ENCODE measurements at places on chromosomes 16 and 17.

GRCh38 chr16:51464996-51465395 lies 313.9 kb upstream of the SALL1 start:
- no peak for DNase-seq

- no peak for DNase-seq
Measured at GRCh38 chr16:84511831-84512230, 7.4 kb upstream of the MEAK7 start.

DNA sequence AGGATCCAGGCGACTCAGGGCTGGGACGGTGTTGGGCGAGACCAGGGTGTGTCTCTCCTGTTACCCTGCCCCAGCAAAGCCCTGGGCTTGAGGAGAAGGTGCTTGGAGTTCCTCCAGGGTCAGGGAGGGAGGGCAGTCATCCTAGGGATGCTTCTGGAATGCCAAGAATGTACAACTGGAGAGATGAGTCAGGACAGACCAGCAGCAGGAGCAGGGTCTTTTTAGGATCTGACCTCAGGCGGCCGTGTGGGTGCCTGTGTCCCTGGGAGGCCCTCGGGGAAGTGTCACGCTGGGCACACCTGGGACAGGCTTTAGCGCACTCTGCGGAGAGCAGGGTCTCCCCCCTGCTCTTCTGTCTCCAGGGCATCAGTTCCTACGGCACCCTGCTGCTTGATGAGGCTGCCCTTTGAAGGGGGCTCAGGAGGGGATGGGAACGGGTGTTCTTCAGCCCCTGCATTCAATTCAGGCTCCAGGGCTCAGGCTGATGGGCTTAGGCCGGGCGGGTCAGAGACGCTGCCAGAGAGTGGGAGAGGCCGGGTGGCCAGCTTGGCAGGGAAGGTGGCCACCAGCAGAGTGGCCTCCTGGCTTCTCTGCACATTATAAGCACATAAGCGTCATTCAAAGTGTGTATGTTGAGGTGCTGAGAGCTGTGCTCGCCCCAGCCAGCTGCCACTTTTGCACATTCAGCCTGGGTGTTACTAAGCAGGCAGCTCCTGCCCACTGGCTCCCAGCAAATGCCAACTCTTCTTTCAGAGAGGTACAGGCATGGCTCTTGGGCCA lies 8.4 kb upstream of the MTSS2 start:
- DNase-seq: no peak

- DNase-seq: no peak
Measured at GRCh38 chr17:75589919-75590303, 2.3 kb downstream of the MYO15B start.

- no peak for DNase-seq
Measured at GRCh38 chr16:27347930-27348685, 34.3 kb downstream of the IL4R start.

GRCh38 chr16:12250578-12250977 lies 274.0 kb downstream of the SNX29 start:
- DNase-seq: no peak

DNA sequence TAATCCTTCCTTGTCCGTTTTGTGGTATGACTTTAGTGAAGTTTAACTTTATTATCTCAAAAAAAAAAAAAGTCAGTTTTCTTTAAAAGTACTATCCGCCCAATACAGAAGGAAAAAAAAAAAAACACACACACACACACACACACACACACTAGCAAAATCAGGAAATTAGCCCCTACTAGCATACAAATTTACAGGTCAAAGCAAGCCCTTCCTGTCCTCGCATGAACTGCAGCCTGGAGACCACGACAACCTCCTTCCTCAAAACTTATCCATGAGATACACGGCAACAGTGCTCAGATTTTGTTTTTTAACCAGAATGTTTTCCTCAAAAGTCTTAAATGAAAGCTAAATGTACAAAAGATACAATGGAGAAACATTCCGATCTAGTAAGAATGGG lies 16.2 kb downstream of the NCOR1 start:
- no peak for DNase-seq

- DNase-seq: no peak
Measured at GRCh38 chr17:59368218-59368857, 36.9 kb downstream of the YPEL2 start.

GRCh38 chr16:25692742-25693508 lies 1.2 kb downstream of the HS3ST4 start:
- peak; percentile 24 for DNase-seq
